NCI-H1092 treated with DMSO at 0.1 percent for 48 hours (cell line): ENCODE measurements at places on chromosomes 7 and 10.

DNA sequence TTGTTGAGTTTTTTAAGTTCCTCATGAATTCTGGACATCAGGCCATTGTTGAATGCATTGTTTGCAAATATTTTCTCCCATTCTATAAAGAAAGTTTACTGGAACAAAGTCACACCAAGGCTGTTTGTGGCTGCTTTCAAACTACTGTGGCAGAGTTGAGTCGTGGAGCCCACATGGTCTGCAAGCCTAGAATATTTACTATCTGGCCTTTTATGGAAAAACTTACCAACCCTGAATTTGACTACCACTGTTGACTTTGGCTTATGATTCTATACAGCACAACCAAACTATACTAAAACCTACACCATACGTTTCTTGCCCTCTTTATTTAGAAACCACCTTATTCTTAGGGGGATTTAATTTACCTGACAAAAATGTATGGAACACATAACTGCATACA is 239.1 kb downstream of the KCNMA1 start:
- DNase-seq = no peak

DNA sequence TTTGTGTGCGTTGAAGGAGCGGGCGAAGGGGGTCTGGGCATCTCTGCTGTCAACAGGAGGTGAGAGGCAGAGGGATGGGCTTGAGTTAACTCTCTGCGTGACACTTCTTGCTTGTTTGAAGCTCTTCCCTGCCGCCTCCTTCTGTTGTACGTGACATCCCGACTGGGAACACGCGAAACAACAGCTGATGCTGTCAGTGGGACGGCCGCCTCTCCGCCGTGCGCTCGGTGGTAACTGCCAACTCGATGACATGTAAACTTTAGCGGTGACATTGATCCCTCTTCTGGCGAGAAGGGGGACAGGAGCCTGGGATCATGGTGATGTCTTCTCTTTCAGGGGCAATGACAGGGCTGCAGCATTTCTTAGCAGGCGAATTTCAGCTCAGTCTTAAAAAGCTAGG is 394.5 kb downstream of the TYW1 start:
- no peak for DNase-seq

- peak; percentile 11 for DNase-seq
Observed at GRCh38 chr7:95886501-95887090, 114.2 kb downstream of the DYNC1I1 start.

DNA sequence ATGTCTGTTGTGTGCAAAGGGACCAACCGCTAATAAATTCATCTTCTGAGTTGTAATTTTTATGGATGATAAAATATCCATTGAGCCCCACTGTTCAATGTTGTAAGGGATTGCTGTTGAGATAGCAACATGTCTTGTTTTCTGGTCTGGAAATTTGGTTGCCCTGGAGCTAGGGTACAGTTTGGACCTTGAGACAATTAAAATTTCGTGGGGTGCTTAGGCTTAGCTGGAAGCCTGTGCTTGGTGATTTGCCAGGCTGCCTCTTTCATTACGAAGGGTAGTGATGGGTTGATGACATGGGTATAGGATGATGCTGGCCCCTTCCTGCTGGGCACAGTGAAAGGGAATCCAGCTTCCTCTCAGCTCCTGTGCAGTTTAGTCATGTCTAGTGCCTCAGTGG is 43.6 kb downstream of the PLCE1 start:
- DNase-seq = no peak

GRCh38 chr7:9175871-9176270 is 742.5 kb downstream of the NXPH1 start:
- no peak for DNase-seq

- no peak for DNase-seq
Observed at GRCh38 chr10:61588770-61589211, 73.9 kb upstream of the CABCOCO1 start.

GRCh38 chr7:33423646-33424020 is 294.3 kb downstream of the BBS9 start:
- peak; percentile 20 for DNase-seq

GRCh38 chr10:82319074-82319473 is 444.1 kb downstream of the NRG3 start:
- DNase-seq = no peak

GRCh38 chr10:92087750-92088395 is 164.3 kb downstream of the BTAF1 start:
- DNase-seq = peak; percentile 67

GRCh38 chr7:92336662-92337340 is 91.0 kb downstream of the ANKIB1 start:
- DNase-seq = no peak

DNA sequence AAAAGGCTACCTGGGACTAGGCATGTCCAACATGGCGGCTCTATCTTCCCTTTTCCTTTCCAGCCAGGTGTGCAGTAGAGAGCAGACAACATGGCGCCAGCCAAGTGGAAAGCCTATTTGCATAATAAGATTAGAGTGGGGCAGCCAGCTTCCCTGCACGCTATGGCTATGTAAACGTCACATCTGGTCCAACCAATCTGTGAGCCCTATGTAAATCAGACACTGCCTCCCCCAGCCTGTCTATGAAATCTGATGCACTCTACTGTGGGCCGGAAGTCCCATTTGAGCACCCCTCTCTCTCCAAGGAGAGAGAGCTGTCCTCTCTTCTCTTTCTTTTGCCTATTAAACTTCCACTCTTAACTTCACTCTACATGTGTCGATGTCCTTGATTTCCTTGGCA is 984.9 kb upstream of the AUTS2 start:
- no peak for DNase-seq

DNA sequence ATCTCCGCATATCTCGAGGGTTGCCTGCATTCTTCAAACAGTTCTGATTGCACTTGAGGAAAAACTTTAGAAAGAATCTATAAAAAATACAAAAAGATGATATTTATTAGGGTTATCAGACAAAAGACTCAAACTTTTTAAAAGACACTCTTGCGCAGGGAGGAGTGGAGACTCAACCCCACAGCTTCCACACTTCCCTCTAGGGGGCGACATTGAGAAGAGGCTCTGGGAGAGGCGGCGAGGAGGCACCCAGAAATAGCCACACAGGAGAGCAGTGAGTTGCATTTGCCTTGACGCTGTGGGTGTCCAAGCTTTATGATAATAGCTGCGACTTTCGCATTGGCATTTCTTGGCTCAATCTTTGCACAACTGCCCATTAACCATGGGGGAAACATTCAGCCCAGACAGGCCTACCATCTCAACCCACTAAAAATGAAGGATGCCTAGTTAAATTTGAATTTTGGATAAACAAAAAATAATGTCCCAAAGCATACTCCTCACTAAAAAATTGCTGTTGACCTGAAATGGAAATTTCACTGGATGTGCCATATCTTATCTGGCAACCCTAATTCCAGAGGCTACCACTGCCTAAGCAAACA is 86.2 kb downstream of the EBF3 start:
- no peak for DNase-seq

- no peak for DNase-seq
Observed at GRCh38 chr7:45199506-45199905, 41.9 kb downstream of the RAMP3 start.

DNA sequence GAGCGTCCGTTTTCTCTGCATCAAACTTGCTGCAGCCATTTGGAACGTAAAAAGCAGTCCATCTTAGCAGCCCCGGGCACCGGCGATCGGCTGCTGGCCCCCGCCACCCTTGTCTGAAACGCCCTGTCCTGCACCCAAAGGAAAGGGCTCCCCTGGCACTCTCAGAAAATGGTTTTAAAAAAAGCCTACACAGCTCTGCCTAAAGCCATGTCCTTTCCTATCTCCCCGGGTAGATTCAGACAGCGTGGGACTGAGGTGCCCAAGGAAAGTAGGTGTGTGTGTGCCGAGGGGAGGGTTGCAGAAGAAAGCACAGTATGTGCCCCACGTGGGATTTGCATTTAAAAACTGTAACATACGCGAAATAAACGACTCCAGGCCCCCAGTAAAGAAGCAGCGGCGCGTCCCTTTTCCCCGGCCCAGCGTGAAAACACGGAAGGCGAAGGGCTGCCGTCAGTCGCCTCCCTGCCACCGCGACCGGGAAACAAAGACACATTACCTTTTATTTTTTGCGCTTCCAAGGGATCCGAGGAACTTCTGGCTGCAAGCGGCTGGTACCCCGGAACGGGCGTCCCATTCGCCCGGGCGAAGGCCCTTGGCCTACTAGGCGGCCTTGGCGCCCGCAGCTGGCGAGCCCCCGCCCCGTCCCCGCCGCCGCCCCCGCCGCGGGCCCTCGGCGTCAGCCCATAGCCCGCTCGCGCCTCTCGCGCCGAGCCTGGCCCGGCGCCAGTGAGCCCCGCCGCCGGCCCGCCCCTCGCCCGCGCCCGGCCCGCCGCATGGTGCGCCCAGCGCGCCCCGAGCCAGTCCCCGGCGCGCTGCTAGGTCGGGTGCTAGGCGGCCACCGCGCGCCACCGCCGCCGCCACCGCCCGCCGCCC is 304.6 kb downstream of the PRPF18 start:
- peak; percentile 38 for DNase-seq

- peak; percentile 52 for DNase-seq
Observed at GRCh38 chr10:125629758-125630376, 53.1 kb downstream of the TEX36 start.

- DNase-seq = no peak
Observed at GRCh38 chr10:95508730-95509129, 52.4 kb downstream of the SORBS1 start.

DNA sequence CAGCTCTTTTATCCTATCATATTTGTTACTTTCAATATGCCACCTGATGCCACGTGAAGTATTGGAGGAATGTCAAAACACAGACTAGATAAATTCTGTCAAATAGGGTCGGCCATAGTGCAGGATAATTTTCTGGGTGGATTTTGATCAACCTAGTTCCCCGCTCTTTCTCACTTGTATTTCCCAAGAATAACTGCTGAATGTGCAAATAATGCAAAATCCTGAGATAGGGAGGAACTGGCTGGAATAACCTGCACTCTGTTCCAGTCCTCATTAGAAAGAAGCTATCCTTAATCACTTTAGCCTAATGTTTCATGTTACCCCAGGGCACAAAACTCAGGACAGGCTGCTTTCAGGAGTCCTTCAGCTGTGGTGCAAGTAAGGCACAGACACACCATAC is 33.9 kb downstream of the ZWINT start:
- no peak for DNase-seq

DNA sequence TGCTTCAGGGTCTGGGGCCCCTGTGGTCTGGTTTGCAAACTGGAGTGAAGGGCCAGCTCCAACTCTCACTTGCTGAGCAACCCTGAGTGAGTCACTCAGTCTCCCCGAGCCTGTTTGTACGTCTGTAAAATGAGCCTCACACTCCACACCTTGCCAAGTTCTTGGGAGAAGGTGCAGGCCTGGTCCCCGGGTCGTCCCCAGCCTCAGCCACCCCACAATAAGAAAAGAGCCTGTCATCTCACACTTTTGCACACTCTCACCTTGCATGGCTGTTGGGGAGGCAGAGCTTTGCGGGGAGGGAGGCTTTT is 5.2 kb downstream of the GRIFIN start:
- DNase-seq = no peak

- no peak for DNase-seq
Observed at GRCh38 chr7:38052786-38053185, 125.3 kb upstream of the STARD3NL start.

GRCh38 chr7:107696330-107696946 is 35.8 kb downstream of the SLC26A4 start:
- no peak for DNase-seq

DNA sequence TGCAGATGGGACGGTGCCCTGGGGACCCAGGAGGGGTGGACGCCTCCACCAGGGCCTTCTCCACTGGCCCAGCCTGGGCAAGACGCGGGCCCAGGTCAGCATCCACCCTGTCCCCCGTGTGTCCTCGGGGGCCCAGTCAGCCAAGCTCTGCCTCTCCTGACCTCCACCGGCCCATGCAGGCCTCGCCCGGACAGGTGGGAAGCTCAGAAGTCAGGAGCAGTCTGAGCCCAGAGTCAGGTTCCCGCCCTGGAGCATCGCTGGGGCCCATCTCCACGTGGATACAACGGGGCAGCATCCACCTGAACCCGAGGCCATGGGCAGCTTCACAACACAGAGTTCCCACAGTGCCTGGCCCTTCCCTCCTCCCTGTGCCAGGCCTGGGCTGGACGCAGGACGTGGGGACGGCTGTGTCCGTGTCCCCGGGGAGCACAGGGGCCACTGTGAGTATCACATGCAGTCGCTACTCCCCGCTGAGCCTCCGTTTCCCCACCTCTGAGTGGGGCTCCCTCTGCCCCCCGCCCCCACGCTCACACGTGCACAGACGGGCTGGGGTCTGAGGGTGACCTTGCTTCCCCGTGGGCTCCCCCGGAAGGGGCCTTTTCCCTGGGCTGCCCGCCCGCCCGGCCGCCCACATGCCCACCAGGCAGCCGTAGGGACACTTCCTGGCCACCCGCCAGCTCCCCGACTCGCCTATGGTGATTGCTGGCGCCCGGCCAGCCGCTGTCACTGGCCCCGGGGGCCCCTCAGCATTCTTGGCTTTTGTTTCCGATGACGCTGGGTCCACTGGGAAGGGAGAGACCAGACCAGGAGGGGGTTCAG is 64.3 kb downstream of the PDGFA start:
- DNase-seq = peak; percentile 67

DNA sequence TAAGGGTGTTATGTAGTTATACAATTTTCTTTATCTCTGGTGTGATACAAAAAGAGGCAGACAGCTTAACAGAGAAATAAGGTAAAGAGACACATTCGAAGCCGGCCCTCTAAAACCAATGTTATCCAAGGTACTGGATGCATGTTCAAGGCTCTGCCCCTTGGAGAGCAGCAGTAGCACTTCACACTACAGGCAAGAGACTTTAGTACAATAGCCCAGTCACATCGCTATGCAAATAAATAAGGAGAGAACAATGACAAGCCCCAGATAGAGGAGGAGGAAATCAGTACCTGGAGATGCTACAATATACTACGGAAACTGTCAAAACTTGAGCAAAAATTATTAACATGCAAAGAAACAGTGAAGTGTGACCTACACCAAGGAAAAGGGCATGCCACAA is 111.1 kb downstream of the ITGB1 start:
- no peak for DNase-seq

- DNase-seq = no peak
Observed at GRCh38 chr10:130714742-130715467, 578.7 kb downstream of the GLRX3 start.

GRCh38 chr7:105268056-105268455 is 120.7 kb downstream of the SRPK2 start:
- DNase-seq = no peak

DNA sequence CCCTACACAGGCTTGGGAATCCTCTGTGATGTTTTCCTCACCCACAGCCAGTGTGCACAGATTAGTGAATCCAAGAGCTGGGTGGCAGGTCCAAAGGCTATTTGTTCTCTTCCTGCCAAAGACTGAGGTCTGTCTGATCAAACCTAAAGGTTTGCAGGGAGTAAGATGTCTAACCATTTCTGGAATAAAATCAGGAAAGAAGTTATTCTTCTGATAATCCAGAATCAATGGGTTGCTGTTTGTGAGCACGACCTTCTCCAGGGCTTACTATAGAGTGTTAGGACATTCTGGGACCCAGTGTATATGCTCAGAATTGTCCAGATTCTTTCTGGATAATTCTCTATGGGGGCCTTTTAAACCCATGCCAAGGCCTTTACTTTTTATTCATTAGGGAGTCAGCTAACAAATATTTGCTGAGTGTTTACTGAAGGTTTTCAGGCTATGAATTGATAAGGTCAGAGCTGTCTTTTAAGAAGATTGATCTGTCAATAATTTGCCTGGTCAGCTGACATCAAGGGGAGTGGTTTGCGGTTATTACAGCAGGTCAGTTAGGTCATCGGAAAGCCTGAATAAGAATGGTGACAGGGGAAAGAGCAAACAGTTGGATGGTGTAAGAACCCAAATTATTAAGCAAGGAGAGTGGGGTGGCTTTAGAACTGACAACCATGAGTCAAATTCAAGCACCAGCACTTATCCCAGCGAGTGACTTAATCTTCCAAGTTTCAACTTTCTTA is 7.5 kb upstream of the TECTB start:
- DNase-seq = no peak
